ENCODE measurements at places on chromosomes 12 and 14.

GRCh38 chr12:49037111-49037946 is 18.8 kb upstream of the PRKAG1 start:
- peak; percentile 6 for DNase-seq

DNA sequence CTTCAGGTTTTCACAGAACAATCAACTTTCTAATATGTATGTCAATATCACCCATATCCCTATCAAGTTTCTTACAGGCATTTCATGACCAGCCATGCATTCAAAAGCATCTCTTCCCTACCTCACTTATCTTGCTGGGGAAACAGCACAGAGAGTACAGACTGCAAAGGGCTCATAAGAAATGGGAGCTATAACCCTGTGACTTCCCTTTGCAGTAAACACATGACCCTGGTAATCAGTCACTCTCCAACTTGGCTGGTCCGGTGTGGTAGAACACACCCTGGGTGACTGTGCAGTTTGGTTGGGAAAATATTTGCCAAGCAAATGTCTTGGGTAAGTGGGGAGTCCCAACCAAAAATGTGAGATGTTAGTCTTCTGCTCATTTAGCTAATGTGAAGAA is 49.4 kb upstream of the TMCC3 start:
- DNase-seq: no peak

DNA sequence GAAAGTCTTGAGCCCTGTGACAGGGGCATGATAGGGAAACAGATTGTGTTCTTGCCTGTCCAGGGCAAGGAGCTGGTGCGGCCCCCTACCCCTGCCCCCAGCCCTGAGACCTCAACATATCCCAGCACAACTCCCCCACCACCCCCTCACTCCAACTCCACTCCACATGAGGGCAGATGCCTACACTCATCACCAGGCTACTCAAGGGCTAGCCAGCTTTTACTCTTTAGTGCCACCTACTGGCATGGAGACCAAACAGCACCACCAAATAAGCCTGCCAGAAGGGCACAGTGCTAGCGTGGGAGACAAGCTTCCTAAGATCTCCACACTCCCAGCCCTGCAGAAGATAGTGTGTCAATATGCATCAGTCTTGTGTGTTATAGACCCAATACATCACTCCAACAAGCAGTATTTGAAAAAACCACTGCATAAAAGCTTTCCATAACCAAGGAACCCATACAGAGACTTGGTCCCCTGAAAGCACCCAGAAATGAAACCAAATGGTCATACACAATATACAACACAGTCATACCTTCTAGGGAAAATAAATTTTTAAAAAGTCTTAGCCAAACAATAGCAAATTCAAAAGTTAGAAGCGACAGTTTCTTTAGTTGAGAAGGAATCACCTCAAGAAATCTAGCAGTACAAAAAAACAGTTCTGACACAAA is 154.4 kb downstream of the KCNK10 start:
- peak; percentile 41 for DNase-seq

GRCh38 chr14:43872752-43873655 is 634.1 kb downstream of the FSCB start:
- no peak for DNase-seq

DNA sequence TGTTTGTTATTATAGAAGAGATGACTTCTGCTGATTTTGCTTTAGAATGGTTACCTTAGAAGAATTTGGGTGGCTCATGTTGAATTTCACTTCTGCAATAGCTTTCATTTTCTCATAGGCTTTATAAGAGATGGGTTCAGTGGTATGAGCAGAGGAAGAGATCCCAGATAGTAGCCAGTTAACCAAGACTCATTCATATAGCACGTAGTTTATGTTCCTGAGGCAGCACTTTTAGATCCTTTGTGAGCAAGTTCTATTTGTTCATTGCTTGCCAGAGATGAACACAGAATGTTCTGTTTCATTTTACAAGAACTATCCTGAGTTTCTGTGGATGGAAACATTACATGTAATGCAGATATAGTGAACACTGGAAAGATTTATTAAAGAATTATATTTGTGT is 32.2 kb downstream of the RAB21 start:
- DNase-seq: no peak

GRCh38 chr12:51994959-51995358 is 11.8 kb upstream of the TAMALIN start:
- DNase-seq: no peak

All from HAP-1 (cell line).